NCI-H1694 treated with DMSO at 0.1 percent for 48 hours (cell line): ENCODE measurements at places on chromosomes 12 and 14.

DNA sequence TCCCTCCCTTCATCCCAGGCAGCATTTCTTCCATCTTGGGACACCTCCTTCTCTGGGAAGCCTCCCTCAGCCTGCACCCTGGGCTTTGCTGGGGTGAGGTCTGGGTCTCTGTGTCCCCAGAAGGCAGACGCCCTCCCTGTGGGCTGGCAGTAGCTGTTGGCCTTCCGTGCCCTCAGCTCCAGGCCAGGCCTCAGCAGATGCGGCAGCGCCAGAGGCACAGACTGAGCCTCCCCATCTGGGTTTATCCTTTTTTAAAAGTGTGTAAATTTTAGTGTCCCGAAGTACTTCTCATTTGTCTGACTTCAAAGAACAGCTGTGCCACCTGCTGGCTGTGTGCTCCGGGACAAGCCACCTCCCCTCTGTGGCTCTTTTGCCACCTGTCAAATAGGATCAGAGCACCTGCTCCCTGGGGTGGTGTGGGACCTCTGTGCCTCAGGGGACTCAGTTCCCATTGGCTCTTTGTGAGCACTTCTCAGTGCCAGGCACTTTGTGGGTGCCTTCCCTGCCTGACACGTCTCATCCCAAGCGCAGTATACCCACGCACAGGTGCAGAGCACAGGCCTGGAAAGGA lies 11.1 kb downstream of the EXOC3L4 start:
- DNase-seq: peak; percentile 95

DNA sequence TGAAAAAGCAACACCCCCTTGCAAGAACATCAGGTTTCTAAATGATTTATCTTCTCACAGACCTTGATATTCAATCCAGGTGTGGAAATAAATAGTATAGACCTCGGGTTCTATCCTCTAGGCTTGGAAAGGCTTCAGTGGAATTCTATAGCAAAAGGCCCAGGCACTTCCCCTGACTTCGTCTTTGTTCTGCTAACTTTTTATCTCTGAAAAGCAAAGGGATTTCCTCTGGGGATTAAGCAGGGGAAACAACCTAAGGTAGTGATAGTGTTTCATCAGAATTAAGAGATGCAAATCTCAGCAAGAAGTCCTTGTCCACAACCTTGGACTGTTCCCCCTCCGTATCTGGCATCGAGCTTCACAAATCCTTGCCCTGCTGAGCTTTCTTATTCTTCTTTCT lies 59.5 kb upstream of the DUSP6 start:
- no peak for DNase-seq

- no peak for DNase-seq
These were observed 44.4 kb upstream of the STXBP6 start for GRCh38 chr14:25094171-25094907.

- no peak for DNase-seq
These were observed 16.2 kb upstream of the AACS start for GRCh38 chr12:125049093-125049458.

GRCh38 chr12:8985213-8985754 lies 4.1 kb upstream of the KLRG1 start:
- DNase-seq: no peak

GRCh38 chr12:108788911-108789310 lies 57.6 kb upstream of the CORO1C start:
- no peak for DNase-seq

GRCh38 chr14:98926146-98926545 lies 345.9 kb downstream of the BCL11B start:
- DNase-seq: no peak

DNA sequence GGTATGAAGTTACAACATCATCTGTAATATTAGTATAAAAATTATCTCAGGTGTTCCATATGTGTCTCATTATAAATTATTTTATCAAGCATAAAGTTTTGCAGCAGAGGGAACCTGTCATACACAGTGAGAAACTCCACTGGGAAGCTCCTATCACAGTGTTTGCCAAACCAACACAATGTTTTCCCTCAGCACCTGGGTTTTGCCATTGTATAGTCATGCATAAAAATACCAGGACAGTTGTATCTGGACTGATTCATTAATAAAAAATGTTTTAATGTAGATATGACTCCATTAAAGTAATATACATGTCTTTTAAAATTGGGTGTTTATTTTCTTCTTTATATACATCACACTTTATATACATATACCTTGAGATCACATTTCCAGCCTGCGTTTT lies 56.6 kb downstream of the METTL25 start:
- DNase-seq: no peak

- no peak for DNase-seq
These were observed 62.2 kb downstream of the SOX5 start for GRCh38 chr12:23887055-23887835.

GRCh38 chr14:95536036-95536593 lies 1.3 kb downstream of the GLRX5 start:
- DNase-seq: no peak

- DNase-seq: no peak
These were observed 39.7 kb upstream of the BDKRB2 start for GRCh38 chr14:96164861-96165490.

DNA sequence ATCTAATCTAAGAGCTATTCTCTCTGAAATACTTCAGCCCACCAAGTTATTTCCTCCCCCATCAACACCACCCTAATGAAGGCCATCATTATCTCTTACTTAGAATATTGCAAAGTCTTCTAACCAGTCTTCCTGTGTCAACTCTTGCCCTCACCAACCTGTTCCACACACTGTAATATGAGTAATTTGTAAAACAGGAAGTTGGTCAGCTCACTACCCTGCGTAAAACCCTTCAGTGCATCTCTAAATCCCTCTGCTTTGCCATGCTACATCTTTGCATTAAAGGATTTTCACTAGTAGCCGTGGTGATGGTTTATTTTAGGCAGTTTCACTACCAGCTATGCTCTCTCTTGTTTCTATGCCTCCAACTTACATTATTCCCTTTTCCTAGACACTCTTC lies 70.0 kb downstream of the KIF21A start:
- no peak for DNase-seq

DNA sequence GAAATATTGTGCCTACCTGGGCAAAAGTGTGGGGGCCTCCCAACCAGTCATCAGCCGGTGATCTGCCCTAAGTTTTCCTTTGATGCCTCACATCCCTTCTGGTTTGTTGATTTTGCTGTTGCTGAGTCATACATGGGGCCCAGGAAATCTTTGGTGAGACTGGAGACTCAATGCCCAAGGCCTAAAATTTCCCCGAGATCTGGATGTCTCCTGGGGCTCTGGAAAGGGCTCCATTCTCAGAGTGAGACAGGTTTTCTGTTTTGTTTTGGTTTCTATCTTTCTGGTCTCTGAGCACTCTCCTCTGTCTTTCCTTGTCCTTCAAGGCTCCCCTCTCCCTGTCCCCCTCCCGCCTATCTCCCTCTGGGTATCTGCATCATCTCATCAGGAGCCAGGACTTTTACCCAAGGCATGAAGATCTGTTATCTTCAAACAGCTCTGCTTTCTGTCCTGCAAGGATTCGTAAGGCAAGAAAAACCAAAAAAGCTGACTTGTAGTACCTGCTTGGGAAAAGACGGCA lies 152.8 kb upstream of the MAX start:
- DNase-seq: no peak

DNA sequence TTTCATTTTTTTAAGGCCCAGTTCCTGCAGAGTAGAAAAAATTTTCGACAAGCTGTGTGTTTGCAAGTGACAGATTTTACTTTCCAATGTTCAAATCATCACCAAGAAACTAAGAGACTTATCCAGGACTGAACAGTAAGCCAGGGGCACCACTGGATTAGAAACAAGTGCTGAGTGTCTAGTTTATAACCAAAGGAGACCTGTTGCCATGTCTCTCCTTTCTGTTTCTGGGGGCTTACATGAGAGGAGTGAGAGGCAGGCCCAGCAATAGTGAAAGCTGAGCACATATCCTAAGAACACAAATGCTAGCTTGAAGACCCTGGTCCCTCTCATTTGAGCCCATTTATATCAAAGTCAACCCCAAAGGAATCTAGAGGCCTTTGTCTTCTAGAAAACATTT lies 2.9 kb downstream of the IFNG start:
- DNase-seq: no peak

DNA sequence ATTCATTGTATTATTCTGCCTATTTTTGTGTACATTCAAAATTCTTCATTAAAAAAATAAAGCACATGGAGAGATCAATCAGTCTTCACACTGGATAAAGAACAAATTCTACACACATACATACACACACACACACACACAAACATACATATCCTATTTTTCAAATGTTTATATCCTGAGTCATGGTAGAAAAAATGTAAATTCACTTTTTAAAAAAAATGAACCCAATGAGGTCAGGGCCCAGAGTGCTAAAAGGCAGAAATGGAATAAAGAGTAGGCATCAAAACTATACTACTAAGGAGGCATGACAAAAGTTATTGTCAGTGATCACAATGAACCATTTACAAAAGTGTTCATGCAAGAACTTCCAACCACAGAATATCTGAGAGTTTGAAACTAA lies 17.3 kb downstream of the GALC start:
- DNase-seq: no peak

GRCh38 chr12:110776410-110776809 lies 33.7 kb upstream of the PPP1CC start:
- DNase-seq: no peak

- no peak for DNase-seq
These were observed 18.3 kb downstream of the SLC25A47 start for GRCh38 chr14:100341301-100342031.

DNA sequence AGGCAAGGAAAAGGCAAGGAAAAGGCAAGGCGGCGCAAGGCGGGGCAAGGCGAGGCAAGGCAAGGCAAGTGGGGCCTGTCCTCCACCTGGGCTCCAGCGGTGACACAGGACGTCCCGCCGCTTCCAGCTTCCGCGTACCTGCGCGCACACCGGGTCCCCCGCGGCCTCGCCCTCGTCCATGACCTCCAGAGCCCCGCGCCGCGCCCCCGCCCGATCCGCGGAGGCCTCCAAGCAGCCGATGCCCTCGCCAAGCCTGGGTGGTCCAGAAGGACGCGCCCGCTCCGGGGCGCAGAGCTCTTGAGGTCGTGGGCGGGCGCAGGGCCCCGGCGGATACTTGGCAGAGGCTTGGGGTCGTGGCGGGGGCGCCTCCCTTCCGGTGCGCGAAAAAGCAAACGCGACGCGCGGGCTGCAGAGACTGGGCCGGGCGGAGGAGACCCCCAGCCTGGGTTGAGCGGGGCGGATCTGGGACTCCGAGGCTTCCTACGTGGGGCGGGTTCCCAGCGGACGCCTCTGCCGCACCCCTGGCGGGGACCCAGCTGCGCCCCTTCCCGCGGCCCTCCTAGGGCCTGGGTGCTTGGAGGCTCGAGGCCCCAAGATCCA lies 60.8 kb upstream of the EIF5 start:
- no peak for DNase-seq

- DNase-seq: no peak
These were observed 16.5 kb upstream of the LUM start for GRCh38 chr12:91127751-91128150.

DNA sequence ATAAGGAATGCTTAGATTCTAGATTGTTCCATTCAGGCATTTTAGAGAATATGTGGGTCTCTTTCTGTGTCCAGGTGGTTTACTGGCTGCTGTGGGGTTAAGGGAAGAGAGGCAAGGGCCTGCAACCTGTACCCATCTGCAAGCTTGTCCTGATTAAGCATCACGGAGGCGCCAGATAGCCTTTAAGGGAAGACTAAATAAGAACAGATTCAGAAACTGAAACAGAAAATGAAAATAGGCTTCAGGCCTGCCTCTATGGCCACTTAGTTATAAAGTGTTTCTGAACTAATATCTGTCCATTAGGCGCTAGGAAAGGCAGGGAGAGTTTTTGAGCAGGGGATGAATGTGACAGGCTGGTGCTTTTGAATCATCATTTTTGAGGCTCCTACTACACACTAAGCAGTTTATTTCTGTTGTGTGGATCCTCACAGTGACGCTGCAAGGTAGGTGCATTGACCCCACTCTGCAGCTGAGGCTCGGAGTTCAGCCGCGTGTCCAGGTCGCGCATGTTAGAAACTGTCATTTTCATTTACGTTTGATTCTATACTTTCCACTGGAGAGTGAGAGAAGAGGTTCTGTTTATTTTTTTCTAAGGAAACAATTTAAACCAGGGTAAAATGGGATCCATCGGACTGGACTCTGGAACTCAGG lies 47.4 kb downstream of the SLC6A12 start:
- no peak for DNase-seq

DNA sequence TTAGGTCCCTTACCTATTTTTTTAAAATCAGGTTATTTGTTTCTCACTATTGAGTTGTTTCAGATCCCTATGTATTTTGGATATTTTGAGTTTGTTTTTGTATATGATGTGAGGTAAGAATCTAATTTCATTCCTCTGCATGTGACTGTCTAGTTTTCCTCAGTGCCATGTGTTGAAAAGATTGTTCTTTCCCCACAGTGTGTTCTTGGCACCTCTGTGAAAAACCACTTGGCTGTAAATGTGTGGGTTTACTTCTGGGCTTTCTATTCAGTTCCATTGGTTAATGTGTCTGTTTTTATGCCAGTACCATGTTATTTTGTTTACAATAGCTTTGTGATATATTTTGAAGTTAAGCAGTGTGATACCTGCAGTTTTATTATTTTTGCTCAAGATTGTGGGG lies 1516.4 kb downstream of the AACS start:
- no peak for DNase-seq

GRCh38 chr12:48015954-48016353 lies 11.7 kb upstream of the COL2A1 start:
- DNase-seq: no peak

DNA sequence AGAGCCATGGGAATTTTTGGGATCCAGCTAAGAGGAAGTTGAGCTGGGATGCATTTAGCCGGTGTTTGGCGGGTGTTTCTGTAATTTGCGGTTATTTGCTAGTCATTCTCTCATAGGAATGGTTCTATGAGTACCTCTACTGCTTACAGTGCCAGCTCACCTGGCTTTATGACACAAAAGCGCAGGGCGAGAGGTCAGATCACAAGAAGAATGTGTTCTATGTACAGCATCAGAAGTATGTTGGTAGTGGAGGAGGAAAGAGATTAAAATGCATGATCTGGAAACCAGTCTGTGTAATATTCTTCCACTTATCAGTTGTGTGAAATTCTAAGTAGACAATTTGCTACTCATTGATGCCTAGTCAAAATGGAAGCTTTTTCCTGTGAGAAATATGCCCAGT lies 173.3 kb downstream of the ADCK1 start:
- DNase-seq: no peak

DNA sequence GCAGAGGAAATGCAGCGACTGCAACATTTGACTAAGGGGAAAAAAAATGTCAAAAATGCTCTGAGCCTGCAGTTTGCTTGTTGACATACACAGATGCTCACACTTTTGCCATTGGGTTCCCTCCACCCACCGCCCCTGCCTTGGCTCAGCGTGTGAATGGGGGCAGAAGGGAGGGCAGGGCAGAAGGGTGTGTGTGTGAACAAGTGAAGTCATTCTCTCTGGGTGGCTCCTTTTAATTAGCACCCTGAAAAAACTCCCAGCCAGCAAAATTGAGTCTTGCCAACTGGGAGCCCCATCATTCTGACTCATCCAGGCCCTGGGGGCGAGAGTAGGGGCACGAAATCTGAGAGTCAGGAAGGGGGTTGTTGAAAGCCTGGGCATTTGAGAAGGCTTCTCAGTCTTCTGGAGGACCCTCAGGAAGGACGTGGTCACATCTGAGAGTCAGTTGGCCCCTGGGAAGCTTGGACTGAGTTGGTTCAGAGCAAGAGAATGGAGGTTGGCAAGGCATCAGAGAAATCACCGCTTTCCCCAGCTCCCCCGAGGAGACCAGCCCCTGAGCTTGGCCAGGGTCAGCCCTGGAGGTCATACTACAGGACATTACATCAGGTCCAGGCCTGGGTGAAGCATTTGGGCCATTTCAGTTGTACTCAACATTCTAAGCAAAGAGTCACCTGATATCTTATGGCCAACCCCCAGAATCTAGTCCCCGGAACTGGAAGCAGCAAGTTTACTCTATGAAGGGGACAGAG lies 22.7 kb upstream of the KRT78 start:
- peak; percentile 88 for DNase-seq
